ENCODE measurements at places on chromosomes 12 and 14.

GRCh38 chr14:61876362-61877034, 114.3 kb downstream of the SNAPC1 start:
- DNase-seq, result peak; percentile 24

DNA sequence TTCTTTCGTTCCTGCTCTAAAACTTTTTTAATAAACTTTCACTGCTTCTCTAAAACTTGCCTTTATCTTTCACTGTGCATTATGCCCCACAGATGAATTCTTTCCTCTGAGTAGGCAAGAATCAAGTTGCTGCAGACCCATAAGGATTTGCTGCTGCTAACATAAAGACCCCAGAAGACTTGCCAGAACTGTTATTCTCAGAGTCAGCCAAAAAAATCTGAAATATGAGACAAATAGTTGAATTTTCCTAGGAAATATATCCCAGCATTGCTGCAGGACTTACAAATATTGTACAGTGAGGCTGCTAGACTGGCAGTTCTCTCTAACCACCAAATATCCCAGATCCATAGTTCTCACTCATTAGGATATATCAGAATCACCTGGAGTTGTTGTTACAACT, 349.1 kb upstream of the FLRT2 start:
- no peak for DNase-seq

- no peak for DNase-seq
These were observed 18.9 kb upstream of the C12orf71 start for GRCh38 chr12:27101290-27101689.

DNA sequence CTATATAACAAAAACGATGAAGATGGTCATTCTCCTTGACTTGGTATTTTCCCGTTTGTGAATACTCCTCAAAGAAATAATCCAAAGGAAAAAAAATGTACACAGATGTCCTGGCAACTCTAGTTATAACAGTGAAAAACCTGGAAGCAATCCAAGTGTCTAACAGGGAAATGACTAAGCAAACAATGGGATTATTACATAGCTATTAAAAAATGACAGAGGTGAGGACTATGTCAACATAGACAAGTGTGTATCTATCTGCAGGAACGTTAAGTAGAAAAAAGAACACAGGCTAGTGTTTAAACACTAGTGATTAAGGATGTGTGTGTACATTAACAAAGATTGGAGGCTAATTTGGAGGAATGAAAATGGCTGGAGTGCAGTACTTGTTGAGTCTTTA, 5.9 kb upstream of the APOLD1 start:
- DNase-seq, result peak; percentile 35
